Amygdala (tissue), 56 donors: ENCODE measurements at places on chromosomes 2 and 18.

DNA sequence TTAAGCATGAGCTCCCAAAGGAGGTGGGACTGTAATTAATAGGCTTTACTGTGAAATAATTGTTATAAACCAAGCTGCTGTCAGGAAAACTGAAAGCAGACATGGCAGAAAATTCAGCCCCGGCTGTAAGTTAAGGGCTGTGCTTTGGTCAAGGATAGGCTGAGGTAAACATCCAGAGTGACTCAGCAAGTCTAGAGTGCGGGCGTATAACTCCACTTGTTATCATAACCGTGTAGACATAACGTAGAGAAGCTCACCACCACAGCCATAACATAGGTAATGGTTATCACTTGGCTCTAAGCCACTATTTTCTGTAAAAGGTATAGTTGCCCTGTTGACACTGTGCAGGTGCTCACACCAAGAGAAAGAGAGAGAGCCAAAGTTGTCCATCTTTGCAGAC is 316.8 kb downstream of the DCDC2C start:
- DNase-seq, result no peak

DNA sequence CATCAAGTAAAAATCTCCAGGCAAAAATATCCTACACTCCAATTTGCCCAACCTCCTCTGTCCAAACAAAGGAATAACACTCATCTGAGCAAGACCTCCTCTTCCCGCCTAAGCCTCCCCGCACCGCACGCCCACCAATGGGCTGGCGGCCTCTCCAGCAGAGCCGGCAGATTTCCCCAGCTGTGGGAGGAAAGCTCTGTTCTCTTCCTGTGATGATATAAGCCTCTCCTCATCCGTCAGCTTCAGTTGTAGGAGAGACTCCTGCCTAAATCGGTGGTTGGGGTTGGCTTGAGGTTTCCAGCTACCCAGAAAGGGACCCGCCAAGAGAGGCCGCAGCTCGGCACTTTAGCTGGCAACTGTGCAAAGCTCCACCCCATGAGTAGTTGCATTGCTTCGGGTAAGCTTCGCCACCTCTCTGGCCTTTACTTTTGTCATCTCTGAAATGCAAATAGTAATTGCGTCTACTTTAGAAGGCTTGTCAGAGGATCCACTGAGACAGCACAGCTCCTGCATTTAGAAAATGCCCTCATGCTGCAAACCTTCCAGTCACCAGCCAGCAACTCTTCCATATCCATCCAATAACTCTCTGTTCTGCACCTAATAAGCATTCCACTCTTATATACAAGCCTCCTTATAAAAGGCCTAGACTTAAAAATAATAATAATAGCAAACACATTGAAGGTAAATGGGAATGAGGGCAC is 146.4 kb downstream of the MYT1L start:
- no peak for DNase-seq

DNA sequence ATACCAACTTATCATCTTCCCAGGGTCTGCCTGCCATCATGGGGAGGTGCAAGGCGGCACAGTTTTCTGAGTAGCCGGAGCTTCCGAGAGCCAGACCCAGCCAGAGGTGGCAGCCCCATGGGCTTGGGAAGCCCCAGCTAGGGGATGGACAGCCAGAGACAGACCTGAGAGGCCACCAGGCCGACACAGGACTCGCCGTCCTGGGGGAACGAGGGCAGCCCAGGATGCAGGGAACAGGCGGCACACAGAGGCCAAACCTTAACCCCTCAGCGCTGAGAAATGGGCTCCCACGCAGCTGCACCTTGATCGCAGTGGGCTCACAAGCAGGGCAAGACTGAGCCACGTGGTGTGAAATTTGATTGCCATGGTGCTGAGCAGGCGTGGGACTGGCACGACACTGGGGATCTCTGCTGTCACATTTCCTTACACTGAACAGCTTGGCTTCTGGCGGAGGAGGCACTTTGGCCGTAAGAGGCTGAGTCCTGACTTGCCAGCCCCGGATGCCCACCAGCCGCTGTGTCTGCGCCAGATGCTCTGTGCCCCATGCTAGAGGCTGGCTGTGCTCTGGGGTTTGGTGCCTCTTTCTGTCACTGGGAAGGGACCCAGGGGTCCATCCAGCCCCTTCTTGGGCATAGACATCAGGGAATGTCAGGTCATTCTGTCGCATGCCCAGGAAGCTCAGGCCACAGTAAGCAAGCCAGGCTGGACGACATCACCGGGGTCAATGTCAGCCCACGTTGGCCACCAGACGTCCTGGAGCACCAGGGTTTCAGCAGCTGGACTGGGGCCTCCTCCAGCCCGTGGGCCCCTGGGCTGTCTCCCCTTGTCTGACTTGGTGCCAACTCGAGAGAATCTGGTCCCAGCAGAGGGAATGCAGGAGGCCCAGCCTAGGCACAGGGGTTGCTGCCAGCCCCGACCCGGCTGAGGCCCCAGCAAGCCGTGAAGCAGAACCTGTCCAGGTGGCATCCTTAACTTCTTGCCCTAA is 312.1 kb upstream of the MYT1L start:
- no peak for DNase-seq

- no peak for DNase-seq
Measured at GRCh38 chr2:232028071-232028470, 66.6 kb downstream of the DIS3L2 start.

- DNase-seq, result no peak
Measured at GRCh38 chr2:149393614-149394013, 63.2 kb downstream of the LYPD6 start.

GRCh38 chr2:68878753-68879152 is 7.6 kb upstream of the BMP10 start:
- no peak for DNase-seq

DNA sequence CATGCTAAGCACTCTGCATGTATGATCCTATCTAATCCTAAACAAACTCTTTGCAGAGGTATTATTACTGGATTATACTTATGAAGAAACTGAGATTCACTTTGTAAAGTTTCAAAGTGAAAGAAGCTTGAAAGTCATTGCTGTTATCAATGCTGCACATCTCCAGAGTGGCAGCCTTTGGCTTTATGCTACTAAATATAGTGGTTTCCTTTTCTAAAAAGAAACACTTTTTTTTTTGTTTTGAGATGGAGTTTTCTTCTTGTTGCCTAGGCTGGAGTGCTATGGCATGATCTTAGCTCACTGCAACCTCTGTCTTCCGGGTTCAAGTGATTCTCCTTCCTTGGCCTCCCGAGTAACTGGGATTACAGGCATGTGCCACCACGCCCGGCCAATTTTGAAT is 114.9 kb upstream of the RAB27B start:
- DNase-seq, result no peak

DNA sequence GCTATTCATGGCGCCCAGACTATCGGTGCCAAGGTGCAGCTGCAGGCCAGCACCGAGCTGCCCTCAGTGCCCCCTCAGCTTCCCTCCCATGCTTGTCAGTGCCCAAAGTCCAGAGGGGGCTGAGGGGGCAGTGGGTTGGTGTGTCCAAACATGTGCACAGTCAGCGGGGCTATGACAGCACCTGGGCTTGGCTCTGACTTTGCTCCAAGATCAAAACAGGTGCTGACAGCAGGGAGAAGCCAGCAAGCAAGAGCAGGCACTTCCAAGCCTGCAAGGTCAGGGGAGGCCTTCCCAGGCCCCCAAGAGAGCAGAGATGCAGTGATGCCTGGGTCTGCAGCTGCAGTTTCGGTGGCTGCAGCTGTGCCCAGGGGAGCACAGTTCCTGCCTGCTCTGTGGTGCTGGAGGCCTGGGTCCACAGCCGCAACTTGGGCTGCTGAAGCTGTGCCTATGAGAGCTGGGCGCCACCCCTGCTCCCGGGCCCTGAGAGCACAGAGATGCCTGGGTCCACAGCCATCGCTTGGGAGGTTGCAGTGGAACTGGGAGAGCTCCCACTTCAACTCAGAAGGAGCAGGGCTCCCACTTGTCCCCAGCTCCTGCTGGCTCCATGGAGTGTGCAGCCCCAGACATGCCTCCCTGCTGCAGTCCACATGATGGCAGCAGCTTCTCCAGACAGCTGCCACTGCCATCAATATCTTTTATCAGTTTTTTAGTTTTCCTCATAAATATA is 775.3 kb upstream of the POU3F3 start:
- no peak for DNase-seq

DNA sequence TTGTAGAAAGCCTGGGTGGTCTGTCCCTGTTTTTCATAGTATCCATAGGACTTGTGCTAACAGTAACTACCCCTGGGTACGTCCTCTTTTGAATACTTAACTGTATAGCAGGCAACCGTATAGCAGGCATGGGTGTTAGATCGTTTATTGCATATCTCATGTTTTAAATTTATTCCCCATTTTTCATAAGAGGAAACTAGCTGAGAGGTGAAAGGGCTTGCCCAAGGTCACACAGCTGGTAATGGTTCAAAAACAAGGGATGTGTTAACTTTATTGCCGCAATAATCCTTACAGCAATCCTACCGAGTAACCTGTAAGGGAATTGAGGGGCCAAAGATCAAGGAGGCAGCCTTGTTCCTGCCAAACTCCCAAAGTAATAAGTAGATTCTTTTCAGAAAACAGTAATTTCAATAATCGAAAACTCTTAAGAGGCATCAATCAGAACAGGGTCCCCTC is 990 bp upstream of the MGAT4A start:
- no peak for DNase-seq

DNA sequence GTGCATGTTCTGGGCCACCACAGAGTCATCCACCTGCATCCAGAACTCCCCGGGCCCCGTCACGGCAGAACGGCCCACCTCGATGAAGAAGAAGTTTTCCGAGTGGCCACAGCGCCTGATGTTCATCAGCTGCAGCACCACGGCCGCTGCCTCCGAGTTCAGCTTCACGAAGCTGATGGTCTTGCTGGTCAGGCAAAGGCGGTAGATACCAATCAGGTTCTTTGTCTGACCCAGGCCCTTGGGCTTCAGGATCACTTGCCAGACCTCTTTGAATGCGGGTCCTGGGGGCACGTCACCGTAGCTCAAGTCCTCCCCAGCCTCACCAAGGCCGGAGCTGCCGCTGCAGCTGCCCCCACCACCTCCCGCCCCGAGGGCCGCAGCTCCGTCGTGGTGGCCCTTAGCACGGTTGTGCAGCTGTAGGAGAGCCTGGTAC is 1.6 kb downstream of the IRS1 start:
- no peak for DNase-seq

- no peak for DNase-seq
Measured at GRCh38 chr2:206276169-206276942, 1.9 kb downstream of the ZDBF2 start.

- DNase-seq, result no peak
Measured at GRCh38 chr18:57581301-57581934, 5.1 kb downstream of the FECH start.

GRCh38 chr18:72013427-72013850 is 530.7 kb downstream of the CBLN2 start:
- DNase-seq, result no peak

GRCh38 chr18:14976736-14977430 is 228.9 kb downstream of the ANKRD30B start:
- DNase-seq, result no peak

DNA sequence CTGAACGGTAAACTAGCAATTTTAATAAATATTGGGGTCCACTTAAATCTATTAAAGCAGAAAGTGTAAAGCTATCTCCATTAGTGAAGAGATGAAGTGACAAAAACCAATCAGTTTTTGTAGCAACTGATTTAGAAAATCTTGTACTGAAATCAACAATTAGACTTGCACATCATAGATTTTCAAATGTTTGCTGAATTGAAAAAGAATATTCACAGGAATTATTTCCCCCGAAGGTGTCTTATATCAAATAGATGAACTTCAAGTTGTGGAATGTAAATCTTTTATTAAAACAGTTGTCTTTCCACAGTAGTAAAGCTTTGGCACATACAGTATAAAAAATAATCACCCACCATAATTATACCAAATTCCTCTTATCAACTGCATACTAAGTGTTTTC is 48.7 kb downstream of the ATIC start:
- no peak for DNase-seq

DNA sequence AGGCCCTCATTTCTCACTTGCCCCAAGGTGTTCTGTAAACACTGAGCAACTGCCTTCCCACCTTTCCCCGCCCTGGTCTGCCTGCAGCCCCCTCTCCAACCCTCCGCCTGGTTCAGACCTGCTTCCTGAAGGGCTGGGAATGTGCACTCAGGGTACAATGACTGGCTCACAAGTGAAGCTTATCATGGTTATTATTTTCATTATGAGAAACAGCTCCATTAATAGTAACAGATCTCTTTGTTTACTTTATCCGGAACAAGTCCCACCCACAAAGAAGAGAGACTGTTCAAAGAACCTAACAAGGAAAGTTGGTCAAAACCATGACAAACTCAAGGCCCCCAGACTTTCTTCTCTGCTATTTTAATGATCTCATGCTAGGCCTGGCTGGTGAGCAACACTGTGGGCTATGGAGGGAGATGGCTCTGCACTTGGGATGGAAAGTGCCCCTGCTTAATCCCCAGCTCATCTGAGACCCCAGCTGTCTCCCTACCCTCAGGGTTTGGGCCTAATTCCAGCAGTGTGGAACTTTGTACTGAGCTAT is 36.7 kb downstream of the ARHGAP25 start:
- no peak for DNase-seq

GRCh38 chr18:30970196-30970816 is 72.2 kb downstream of the DSC3 start:
- DNase-seq, result no peak

- no peak for DNase-seq
Measured at GRCh38 chr18:26763446-26764110, 101.9 kb downstream of the AQP4 start.
